ENCODE measurements at places on chromosomes 2 and 18. TPM values are rescaled to one million over a fixed set of nuclear protein-coding genes. Genes with fewer than 3 reads are reported as not detected.

DNA sequence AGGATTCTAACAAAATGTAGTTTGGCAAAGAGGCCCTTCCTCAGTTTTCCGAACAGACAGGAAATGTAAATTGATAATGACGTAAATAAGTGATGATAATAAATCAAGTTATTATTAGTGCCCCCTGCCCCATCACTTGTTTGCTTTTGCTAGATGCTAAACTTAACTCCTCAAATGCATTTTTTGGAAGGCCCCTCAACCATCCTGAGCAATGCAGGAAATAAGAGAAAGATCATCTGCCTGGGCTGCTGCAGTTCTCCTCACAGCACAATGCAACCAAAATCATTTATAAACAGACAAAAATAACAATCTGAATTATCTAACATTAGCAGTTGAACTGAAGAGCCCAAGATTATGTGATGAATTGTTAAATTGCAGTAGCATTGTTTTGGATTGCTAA lies 62.6 kb upstream of the PSMD14 start:
- DNase-seq, result no peak

GRCh38 chr2:237464757-237465391 lies 22.2 kb upstream of the MLPH start:
- DNase-seq, result no peak

DNA sequence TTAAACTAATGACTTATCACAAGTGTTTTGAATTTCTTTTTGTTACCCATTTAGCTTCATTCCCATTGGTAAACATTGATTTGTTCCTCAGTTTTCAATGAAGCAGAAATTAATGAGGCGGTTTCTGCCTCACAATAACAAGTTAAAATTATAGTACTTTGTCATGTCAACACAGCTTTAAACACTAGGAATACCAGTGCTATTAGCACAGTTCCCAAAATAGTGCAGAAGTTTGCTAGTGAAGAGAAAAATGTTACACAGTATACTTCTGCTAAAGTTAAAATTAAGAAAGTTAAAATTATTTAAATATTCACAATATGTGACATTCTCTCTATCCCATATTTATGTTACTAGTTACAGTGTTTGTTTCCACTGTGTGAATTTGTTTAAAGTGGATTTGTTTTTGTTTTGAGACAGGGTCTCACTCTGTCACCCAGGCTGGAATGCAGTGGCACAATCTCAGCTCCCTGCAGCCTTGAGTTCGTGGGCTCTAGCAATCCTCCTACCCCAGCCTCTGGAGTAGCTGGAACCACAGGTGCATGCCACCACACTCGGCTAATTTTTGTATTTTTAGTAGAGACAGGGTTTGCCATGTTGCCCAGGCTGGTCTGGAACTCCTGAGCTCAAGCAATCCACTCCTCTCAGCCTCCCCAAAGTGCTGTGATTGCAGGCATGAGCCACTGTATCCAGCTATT lies 3.8 kb upstream of the CHN1 start:
- no peak for DNase-seq

DNA sequence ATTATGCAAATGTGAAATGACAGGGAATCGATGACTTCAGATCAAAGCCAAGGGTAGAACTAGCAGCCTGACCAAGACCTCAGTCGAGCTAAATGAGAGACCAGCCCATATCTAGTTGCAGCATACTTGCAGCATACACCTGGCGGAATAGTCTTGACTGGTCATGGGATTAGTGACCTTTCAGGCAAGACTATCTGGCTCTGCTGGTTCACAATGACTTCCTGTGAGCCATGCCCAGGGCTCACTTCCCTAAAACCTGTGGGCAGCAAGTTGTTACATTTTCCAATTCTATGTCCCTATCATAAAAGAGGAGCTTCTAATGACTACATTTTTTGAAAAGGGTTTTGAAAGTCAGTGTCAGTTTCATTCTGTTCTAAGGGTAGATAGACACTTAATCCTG lies 1624.9 kb upstream of the CELF4 start:
- no peak for DNase-seq

- no peak for DNase-seq
Observed at GRCh38 chr2:136207665-136208064, 89.7 kb upstream of the CXCR4 start.

- DNase-seq, result no peak
Observed at GRCh38 chr2:65450393-65450792, 18.0 kb upstream of the SPRED2 start.

- DNase-seq, result no peak
Observed at GRCh38 chr2:113291191-113291590, 12.5 kb upstream of the PAX8 start.

GRCh38 chr18:38539856-38540255 lies 974.3 kb upstream of the CELF4 start:
- no peak for DNase-seq

DNA sequence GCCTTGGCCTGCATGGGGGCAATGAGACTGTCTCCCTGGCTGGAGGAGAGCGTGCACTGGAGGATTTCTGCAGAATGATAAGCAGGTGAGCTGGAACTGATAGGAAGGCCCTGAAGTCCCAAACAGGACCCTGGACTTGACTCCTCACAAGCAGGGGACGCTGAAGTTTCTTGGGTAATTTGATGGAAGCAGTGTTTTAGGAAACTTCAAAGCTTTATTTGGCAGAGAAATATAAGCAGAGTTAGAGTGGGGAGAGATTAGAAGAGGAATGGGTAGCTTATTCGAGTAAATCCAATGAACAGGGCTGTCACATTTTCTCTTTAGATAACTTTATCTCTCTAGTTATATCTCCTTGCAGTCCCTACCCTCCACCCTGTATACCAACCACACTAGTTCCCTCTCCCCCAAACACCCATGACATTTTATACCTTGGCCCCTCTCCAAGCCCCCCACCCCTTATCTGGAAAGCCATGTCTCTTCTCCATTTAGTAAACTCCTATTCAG lies 73.6 kb upstream of the IGFBP5 start:
- DNase-seq, result no peak

DNA sequence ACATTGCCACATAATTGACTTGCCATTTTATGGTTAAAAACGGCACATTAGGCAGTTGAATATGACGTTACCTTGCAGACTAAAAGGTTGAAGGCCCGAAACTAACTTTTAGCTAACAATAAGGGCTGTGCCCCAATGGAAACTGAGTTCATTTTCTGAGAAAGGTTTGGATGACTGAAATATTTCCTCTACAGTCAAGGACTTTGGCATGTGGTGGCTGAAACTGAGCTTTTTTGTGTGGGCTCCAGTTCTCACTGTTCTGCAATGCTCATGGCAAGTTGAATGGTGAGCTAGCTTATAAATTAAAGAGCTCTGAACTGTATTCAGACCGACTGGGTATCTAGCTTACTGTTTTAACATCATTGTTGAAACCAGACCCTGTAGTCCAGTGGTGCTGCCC lies 23.8 kb upstream of the TXNDC2 start:
- DNase-seq, result no peak

DNA sequence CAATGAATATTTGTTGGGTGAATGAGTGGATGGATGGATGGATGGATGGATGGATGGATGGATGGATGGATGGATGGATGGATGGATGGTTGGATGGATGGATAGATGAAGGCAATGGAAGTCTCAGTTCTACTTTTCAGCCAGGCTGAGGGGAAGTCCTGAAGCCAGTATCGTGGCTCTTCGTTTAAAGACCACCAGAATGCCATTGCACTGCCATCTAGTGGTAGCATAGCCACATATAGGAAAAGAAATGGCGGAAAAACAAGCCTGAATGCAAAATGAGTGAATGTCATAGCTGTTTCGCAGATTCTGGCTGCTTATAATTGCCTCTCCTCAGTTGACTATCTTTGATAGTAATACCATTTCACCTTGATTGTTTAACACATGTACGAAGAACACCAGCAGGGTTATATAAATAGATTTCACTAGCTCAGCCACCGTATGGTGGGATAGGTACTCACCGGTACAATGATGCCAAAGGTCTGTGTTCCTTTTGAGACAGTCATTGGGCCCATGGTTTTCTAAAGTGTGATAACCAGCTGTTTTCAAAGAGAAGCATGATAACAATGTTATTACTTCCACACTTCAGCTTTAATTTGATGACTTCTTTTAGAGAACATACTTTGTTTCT lies 62.3 kb upstream of the GREB1L start:
- DNase-seq, result peak; percentile 60

GRCh38 chr2:88880441-88880953 lies 189.0 kb downstream of the RPIA start:
- peak; percentile 67 for DNase-seq

GRCh38 chr2:122506620-122507019 lies 751.2 kb downstream of the TSN start:
- DNase-seq, result no peak

GRCh38 chr2:176455816-176456291 lies 186.6 kb downstream of the MTX2 start:
- no peak for DNase-seq

Gene FABP1
- polyA plus RNA-seq, result 36.0 TPM

Gene CTAGE1
- polyA plus RNA-seq, result 0.03 TPM

Gene OSBPL1A
- polyA plus RNA-seq, result 46.5 TPM

Gene GALNT5
- polyA plus RNA-seq, result 0.39 TPM

Gene TMEM200C
- polyA plus RNA-seq, result 2.3 TPM

Data from renal pelvis (tissue), 12 donors.